Activated naive CD8-positive, alpha-beta T cell treated with anti-CD3 and anti-CD28 coated beads, Interleukin-2, amount 50 U/mL, for 16 hours (primary cell): ENCODE measurements at places on chromosomes 6 and 20.

- no peak for DNase-seq
These were observed 34.7 kb downstream of the KIAA1755 start for GRCh38 chr20:38225900-38226263.

GRCh38 chr6:126886106-126886505 lies 232.4 kb upstream of the RSPO3 start:
- no peak for DNase-seq

- no peak for DNase-seq
These were observed 66.9 kb downstream of the ZBTB2 start for GRCh38 chr6:151324488-151324825.

DNA sequence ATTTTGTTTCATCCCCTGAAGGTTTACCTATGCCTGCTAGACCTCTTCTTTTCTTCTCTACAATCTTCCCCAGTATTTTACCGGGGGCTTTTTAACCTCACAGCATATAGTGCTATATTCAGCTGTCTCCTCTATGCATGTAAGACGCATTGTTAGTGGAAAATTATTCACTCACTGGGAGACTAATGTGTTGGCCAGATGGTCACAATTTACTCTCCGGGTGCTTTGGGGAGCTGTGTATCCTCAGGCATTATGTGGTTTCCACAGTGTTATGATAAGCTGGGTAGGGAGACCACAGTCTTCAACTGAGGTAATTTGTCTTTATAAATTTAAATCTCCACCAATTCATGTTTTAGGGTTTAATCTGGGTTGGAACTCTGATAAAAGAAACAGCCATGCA lies 553.8 kb upstream of the PTCHD4 start:
- DNase-seq = no peak

DNA sequence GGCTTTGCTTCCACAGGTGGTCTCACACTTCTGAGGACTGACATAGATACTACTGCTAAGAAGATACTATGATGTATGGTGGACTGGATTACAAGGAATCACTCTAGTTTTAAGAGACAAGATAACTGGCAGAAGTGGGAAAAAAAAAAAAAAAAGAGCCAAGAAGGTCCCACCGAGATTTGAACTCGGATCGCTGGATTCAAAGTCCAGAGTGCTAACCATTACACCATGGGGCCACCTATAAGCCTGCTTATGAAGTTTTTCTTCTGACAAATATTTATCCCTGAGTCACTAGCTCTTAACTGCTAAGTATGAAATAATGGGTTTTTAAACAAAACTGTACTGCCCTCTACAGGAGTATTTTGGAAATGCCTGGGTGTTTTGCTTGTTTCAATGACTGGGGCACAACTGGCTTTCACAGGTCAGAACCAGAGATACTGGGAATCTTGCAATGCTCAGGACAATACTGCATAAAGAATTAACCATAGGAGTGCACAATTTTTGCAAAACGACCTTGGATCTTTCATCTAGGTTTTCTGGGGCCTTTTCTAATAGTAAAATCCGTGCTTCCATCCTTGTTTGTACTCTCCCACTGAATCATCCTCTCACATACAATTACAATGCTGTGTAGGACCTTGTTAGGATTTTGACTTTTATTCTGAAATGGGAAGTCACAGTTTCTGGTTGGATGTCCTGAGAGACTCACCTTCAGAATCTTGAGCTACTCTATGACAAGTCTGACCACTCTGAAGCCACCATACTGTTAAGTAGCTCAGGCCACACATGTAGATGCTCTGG lies 116.3 kb downstream of the OR2B2 start:
- DNase-seq = peak; percentile 44

GRCh38 chr6:13614126-13614925 lies 809 bp upstream of the NOL7 start:
- DNase-seq = peak; percentile 4

DNA sequence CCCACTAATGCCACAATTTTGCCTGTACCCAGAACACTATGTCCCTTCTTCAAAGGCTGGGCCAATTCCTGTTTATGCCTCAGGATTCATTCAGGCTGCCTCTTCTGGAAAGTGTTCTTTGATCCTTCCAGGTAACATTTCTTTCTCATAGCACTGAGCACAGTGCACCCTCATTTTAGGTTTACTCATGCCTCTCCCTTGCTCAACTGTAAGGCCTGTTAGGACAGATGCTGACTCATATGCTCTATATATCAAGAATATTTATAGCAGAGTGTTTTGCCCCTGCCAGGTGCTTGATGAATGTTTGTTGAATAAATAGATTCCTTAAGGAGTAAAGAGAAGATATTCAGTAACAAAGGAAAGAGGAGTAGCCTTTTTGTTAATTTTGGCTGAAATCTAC lies 263.9 kb downstream of the PHF3 start:
- DNase-seq = no peak
